ENCODE measurements at places on chromosomes 11 and 22. TPM values are rescaled to one million over a fixed set of nuclear protein-coding genes. Genes with fewer than 3 reads are reported as not detected.

GRCh38 chr22:28507896-28508295 is 171.7 kb downstream of the TTC28 start:
- no peak for DNase-seq

DNA sequence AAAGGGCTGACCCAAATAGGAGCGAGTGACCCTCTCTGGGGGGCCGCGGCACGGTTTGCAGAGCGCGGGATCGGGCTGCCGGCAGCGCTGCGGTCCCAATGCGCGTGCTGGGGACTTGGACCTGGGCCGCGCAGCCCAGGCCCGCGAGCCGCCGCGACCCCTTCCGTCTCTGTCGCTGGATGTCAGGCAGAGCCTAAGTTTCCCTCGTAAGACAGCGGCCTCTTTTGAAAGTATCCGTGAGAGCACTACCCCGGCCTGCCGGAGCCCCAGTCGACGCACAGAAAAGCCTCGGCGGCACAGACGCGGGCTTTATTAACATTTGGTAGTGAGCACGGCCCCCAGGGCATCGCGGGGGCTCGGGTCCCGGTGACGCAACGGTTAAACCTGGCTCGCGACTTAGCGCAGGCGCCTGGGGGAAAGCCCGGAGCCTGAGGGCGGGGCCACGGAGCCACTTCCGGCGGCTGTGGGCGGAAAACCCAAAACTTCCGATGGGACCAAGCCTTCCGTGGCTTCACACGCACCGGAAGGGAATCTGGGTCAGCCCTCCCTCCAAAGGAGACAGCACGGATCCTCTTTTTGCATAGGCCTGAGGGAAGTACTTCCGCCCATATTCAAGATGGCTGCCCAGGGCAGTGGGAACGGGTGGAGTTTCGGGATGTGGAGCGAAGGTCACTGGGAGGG is 14.8 kb downstream of the BAD start:
- peak; percentile 99 for DNase-seq

PDE3B gene
- 41.1 TPM for total RNA-seq

MIOX gene
- not detected for total RNA-seq

SYT12 gene
- total RNA-seq: 4.8 TPM

- no peak for DNase-seq
Measured at GRCh38 chr11:45647329-45647728, 18.1 kb downstream of the CHST1 start.

DNA sequence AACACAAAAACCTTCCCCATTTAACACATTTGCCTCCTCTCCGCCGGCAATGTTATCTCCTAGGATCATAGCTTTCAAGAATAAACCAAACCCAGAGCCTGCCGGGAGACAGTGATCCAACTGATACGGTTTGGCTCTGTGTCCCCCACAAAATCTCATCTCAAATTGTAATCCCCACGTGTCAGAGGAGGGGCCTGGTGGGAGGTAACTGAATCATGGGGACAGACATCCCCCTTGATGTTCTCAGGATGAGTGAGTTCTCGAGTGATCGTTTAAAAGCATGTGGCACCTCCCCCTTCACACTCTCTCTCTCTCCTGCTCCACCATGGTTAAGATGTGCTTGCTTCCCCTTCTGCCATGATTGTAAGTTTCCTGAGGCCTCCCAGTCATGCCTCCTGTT is 33.3 kb downstream of the RBFOX2 start:
- no peak for DNase-seq

CASP5 gene
- total RNA-seq: not detected

GRCh38 chr11:9461760-9462134 is 935 bp downstream of the ZNF143 start:
- no peak for DNase-seq

- DNase-seq: no peak
Measured at GRCh38 chr11:44970293-44970692, 19.6 kb upstream of the TP53I11 start.

DNA sequence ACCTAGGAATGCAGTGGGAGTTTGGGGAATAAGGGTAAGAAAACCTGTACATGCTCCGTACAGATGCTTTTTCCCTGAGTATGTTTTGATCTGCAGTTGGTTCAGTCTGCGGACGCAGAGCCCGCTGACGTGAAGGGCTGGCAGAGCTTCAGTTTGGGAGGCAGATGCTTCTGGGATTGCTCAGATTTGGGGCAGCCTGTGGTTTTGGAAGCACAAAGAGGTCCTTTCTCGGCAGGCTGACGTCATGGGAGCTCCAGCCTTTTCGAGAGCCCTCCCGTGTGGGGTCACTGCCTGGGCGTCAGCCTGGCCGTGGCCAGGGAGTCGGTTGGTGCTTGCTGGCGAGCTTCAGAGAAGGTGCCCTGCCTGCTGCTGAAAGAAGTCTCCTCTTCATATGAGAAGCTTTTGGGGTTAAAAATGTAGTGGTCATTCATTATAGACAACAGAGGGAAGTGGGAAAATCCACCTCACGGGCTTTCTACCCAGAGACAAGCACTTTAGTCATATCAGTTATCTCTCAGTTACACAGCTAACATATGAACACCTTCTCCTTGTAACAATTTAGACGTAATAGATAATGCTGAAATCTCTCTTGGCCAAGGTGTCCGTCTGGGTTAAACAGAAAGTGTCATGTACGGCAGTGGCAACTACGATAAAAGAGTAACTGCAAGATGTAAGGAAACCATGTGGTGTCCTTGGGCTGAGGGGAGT is 26.8 kb downstream of the TPCN2 start:
- DNase-seq: no peak

DNA sequence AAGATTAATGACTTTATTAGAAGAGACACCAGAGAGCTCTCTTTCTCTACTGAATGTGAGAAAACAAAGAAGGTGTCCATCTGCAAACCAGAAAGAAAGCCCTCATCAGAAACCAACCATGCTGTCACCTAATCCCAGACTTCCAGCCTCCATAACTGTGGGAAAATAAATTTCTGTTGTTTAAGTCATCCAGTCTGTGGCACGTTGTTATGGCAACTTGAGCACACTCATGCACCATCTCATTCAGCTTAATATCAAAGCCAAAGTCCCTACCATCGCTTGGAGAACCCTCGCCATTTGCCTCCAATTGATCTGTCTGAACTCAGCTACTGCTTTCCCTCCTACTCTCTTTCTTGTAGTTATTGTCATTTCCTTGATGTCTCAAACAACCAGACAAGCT is 766.1 kb upstream of the ARHGAP42 start:
- DNase-seq: no peak

- DNase-seq: no peak
Measured at GRCh38 chr22:40484906-40485669, 114.7 kb downstream of the SGSM3 start.

RGL4 gene
- total RNA-seq: not detected

GRCh38 chr11:5274395-5274794 is 4.7 kb upstream of the HBE1 start:
- DNase-seq: no peak

KCNK4 gene
- not detected for total RNA-seq

DNA sequence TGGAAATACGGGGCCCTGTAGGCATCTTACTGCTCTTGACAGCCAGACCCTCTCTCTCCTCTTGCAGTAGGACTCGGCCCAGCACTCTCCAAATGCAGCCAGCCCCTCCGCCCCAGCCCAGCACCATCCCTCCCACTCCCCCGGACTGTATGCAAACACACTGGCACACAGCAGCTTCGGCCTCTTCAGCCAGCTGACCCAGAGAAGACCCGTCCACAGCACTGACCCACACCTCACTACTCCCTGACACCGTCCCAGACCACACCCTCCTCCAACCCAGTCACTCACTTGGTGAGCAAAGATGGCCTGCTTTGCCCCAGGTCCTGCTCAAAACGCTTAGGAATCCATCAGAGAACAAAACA is 164.6 kb downstream of the IGLL1 start:
- DNase-seq: no peak

DNA sequence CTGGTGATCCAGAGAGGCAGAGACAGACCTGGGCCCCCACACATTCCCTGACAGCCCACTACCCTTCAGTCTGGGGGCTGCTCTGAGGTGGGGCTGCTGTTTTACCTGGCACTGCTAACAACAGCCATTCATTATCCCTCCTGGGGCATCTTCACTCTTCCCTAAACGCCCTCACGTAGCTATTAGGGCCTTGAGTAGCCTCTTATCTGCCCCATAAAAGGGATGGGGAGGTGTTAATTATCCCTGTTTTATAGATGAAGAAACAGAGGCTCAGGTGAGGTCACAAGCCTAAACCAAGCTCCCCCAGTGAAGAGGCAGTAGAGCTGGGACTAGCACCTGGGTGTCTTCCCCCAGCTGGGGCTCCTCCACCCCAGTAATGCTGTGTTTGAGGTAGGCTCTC is 79.5 kb downstream of the KIAA1671 start:
- DNase-seq: no peak

GRCh38 chr22:45475063-45475747 is 27.5 kb upstream of the FBLN1 start:
- no peak for DNase-seq

- DNase-seq: no peak
Measured at GRCh38 chr11:56905936-56906335, 82.8 kb upstream of the OR5AK2 start.

- DNase-seq: peak; percentile 67
Measured at GRCh38 chr11:117076941-117077691, 21.1 kb downstream of the SIK3 start.

DNA sequence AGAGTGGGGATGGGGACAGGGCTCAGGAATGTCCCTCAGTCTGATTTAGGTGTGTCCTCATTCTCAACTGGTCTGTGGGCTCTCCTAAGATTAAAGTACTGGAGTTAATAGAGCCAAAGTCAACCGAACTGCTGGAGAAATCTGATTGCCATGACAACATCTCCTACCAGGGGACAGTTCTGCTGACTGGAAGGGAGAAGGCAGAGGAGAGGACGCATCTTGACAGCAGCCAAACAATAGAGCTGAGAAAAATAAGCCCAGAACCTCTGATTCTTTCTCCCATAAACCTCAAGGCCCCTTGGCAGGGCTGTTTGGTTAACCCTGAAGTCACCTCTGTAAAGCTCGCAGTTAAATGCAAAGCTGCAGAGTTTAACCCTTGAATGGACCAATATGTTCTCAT is 2.8 kb downstream of the KCTD14 start:
- no peak for DNase-seq

ALX4 gene
- total RNA-seq: not detected

DNA sequence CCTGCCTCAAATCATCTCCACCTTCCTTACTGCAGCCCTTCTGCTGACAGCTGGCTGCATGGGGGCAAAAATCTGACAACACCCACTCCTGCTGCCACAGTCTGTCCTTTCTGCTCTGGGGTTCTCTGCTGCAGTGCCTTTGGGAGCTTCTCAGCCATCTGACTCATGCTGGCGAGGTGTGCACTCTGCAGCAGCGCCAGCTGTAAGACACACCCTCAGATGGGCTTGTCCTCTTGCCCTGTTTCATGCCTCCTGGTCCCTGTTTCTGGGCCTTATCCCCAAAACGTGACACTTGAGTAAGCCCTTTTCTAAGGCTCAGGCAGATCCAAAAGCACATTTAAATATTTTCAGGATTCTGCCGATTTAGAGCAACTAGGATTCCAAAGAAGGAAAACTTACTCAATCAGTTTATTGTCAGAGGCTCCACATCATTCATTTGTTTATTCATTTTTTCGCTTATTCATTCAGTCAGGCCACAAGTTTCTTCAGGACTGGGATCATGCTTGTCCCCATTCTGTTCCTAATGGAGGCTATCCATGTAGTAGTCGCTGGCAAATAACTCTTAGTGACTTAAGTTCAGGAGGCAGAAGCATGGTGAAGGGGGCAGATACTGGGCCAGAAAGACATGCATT is 60.2 kb downstream of the SMIM38 start:
- peak; percentile 23 for DNase-seq

GRCh38 chr11:66465373-66466224 is 1.1 kb upstream of the PELI3 start:
- DNase-seq: no peak

C22orf31 gene
- not detected for total RNA-seq

DNA sequence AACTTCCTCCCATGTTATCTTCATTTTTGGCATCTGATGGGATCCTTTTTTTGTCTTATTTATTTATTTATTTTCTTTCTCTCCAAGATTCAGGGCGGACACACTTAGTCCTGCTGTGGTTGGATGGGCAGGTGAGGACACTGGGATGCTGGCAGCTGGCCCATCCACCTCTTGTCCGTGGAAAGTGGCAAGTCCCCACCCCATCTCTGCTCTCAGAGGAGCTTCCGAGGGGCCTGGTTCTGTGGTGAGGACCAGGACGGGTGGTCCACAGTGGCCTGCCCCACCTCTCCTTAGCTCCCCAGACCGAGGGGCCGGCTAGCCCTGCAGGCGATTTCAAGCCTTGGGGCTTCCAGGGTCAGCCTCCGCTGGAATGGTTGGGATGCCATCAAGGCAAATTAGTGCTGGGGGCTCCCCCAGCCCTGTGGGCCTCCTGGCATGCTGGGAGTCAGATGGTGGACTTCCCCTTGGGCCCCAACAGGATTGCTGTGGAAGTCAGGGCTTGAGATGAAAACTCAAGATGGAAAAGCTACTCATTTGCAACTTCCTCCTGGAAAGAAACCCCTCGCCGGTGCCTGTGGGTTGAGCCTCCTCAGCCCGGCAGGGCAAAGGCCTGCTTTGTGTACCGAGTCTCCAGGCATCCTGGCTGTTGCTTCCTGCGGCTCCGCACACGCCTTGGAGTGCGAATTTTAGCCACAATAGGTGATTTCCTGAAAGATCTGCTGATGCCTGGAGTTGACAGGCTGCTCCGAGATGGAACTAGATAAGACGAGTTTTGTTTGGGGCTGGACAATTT is 31.2 kb upstream of the LINC01488 start:
- DNase-seq: no peak

- no peak for DNase-seq
Measured at GRCh38 chr11:44304091-44305025, 5.6 kb downstream of the ALX4 start.

DNA sequence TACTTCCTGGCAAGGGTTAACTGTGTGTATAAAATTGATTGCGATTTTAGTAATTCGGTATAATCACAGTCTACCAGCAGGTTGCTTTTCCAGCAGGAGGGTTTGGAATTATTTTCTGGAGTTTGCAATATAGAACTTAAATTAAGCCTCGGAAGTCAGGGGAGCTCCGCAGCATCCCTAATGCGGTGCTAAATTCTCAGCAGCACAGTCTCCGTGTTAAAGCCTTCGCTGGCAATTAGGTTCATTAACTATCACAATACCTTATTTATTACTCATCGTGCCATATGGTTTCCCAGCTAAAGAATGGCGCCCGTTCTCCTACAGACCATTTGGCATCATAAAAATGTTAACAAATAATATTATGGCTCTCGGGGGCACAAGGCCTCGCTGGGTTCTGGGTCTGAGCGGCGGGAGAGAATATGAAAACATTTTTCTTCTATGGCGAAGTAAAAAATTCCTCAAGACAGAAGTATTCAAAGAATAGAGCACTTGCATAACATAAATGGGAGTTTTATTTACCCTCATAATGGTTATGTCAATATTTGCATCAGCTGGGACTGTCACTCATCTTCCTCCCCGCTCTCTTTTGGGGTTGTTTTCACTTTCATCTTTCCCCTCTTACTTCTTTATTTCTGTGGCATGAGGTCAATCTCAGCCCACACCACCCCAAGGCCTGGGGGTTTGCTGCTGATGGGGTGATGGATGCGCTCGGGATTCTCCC is 28.1 kb upstream of the ZBTB16 start:
- DNase-seq: no peak

FAM181B gene
- not detected for total RNA-seq

DNA sequence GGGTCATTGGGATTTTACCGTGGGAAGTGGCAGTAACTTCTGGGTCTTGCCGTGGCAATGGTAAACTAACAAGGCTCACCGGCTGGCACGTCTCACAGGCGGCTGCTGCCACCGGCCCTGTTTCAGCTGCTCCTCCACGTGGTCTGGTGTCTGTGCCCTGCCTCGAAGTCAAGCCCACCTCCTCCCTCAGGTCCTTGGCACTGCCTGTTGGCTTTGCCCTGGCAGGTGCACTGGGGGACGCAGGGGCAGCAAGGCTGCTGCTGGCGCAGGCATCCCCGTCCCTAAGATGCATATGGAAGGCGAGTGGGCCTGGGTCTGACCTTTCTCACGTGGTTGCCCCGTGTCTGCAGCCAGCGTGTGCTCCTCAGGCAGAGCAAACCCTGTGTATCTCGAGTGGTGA is 783.6 kb downstream of the BRD1 start:
- DNase-seq: no peak
